AG08396 (cell line): ENCODE measurements at places on chromosomes 2 and 18.

- no peak for DNase-seq
These were observed 241.6 kb downstream of the CDCA7 start for GRCh38 chr2:173596244-173596643.

- no peak for DNase-seq
These were observed 501.0 kb downstream of the EIPR1 start for GRCh38 chr2:2876331-2877221.

DNA sequence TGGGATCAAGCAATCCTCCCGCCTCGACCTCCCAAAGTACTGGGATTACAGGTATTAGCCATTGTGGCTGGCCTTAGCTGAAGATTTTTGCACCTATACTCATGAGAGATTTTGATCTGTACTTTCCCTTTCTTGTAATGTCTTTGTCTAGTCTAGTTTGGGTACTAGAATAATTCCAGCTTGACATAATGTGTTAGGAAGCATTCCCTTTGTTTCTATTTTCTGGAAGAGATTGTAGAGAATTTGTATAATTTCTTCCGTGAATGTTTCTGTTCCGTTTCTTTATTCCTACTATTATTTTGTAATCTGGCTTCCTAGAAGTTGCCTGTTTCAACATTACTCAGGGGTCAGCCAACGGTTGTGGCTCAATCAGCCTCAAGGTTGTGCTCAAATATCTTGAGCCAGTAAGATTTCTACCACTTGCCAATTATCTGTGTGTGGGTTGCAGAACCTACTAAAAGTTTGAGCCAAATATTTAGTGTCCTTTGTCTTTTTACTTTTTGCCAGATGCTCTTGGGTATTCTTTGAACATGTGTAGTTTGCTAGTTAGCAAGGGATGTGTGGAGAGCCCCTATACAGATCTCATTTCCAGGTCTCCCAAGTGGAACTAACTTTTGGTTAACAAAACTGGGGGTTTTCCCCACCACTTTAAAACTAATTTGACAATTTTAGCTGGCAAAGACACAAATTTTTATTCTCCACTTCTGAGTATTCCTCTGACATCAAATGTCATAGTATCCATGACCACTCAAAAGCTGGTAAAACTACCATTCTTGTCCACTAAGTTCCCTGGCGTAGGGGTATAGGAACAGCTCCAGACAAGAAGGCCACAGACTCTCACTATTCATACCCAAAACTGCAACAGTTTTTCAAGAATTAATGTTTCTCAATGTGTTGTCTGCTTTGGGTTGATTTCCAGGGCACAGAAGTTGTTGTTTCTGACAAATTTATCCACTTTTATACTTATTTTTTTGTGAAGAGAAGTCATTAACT lies 42.8 kb upstream of the BAZ2B start:
- DNase-seq: no peak

DNA sequence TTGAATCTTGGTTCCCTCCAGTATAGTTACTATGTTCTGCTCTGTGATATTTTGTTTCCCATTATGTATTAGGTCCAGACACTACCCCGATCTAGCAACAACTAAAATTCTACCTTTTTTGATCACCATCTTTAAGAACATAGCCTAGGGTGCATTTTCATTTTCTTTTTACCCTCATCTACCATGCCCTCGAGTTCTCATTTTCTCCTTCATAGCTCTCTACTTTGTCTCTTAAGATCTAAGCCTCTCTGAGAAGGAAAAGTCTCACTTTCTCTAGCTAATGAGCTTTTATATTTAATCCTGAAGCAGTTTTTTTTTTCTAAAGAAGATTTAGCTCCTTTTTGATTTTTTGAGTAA lies 1089.4 kb upstream of the SLC39A10 start:
- no peak for DNase-seq

GRCh38 chr2:160029270-160029628 lies 33.2 kb downstream of the PLA2R1 start:
- DNase-seq: no peak

- DNase-seq: no peak
These were observed 8.7 kb downstream of the TFCP2L1 start for GRCh38 chr2:121276341-121276740.

- DNase-seq: peak; percentile 5
These were observed 23.7 kb upstream of the BOK start for GRCh38 chr2:241534701-241535375.

DNA sequence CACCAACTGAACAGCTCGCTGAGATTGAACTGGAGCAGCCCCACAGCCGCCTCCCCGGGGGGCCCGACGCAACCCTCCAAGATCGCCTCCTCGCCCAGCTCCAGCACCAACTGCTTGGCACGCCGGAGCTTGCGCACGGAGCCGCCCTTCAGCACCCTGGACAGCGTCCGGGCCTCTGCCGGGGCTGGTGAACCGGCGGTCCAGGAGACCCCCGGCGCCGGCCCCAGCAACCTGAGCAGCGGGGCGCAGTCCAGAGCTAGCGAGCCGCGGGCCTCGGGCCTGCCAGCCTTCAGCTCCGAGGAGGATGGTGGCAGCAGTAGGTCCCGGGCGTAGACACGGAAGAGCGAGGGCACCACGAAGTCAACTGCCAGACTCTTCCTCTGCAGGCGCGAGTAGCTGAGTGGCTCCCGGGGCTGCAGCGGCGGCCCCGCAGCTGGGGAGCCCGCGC lies 1.2 kb downstream of the ALK start:
- peak; percentile 64 for DNase-seq

- no peak for DNase-seq
These were observed 285.1 kb upstream of the SLC14A2 start for GRCh38 chr18:45330170-45330594.

DNA sequence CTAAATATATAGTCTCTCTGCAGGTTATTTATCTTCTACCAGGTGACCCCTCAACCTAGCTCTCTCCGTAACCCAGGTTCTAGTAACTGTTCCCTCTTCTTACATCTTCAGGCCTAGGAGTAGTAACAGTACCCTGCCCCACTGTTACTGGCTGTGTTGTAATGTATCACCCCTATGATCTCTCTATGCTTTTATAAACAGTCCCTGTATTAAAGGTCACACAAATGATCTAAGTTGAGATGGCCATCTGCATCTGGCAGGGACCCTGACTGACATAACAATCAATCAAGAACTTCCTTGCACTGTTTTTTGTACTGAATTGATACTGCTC lies 219.7 kb upstream of the STK17B start:
- DNase-seq: no peak
